ENCODE measurements at places on chromosomes 3 and 15.

DNA sequence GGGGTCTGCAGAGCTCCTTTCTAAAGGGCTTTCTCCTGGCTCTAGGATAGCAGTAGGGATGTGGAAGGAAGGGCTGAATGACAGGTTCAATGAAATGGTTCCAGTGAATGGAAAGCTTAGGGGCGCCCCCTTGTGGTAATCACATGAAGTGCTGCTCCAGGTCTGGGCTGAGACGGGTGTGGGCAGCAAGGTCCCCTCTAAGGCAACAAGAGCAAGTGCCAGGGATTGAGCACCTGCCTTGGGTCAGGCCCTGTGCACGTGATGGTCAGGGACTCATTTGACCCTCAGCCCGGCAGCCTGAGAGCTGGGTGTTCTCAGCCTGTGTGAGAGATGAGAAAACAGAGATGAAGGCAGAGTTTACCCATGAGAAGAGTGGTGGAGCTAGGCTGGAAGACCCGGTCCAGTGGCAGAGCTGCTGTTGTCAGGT is 12.1 kb upstream of the CX3CR1 start:
- peak; percentile 57 for DNase-seq

GRCh38 chr3:194485881-194486539 is 792 bp downstream of the ATP13A3 start:
- peak; percentile 40 for DNase-seq

- DNase-seq = no peak
These were observed 1257.1 kb downstream of the NSUN3 start for GRCh38 chr3:95319921-95320494.

GRCh38 chr3:150898046-150898754 is 7.0 kb downstream of the MINDY4B start:
- no peak for DNase-seq

- no peak for DNase-seq
These were observed 71.3 kb downstream of the CMTM8 start for GRCh38 chr3:32309654-32310242.

DNA sequence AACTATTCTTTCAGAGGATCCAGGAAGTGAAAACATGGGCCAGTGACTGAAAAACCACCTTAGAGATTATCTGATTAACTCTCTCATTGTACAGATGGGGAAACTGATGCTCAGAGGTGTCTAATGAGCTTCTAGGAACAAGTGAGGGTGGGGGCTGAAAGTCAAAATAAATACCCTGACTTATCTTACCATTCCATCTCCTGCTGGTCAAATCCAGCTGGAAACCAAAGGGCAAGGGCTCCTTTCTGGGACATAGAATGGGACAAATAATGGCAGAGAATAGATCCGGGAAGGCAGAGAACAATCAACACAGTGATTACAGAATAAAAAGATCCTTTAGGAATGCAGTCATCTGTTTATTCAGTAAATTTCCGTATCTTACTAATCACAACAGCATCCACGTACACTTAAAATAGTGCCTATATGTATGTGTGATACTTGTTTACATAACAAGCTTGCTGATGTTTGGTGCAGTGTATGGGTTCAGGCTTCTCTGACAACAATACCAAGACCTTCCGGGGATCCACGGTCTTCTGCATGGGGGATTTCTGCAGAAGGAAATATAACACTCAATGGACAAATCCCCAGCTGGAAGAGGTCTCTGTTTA is 173.2 kb downstream of the THSD4 start:
- DNase-seq = no peak

- DNase-seq = no peak
These were observed 58.3 kb downstream of the LRRC49 start for GRCh38 chr15:70950953-70951352.

DNA sequence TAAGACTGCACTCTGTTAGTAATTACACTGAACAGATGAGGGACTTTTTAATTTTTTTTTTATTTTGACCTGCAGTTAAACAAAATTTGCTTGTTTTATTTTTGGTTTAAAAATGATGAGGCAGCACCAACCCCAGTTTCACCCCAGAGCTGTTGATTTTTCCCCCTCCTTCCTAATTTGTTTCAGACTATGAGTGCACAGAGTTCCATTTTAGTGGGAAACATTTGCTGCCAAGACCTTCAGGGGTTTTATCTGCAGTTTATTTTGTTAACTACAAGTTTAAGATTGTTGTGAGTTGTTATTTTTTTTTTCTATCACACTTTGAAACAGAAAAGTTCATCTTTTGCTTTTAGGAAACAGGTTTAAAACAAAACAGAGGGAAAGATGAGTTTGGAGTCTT is 455.9 kb upstream of the NR2F2 start:
- DNase-seq = no peak

DNA sequence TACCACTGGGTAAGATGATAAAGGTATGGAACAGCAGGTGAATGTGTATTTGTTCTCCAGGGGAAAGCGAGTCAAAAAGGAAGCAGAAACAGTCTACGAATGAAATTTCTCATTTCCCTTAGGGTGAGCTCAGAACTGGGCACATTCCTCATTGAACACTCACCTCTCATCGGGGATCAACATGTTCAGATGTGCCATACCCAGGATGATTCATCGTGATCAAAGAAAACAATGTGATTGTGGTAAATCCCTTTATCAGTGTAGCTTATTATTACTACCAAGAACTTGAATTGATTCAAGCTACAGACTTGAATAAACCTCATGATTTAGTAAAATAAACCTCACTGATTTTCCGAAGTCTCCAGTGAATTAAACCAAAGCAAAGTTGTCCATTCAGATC is 72.1 kb downstream of the GJD2 start:
- no peak for DNase-seq

Data from uterus (tissue), 4 donors.